ENCODE measurements at places on chromosomes 1 and 21. TPM values are rescaled to one million over a fixed set of nuclear protein-coding genes. Genes with fewer than 3 reads are reported as not detected.

Gene PRELP
- 2.2 TPM for polyA plus RNA-seq

Gene RAD54L
- polyA plus RNA-seq: 6.5 TPM

Gene LCE1E
- not detected for polyA plus RNA-seq

Gene LDLRAD2
- polyA plus RNA-seq: 2.6 TPM

Gene TPRG1L
- 33.7 TPM for polyA plus RNA-seq

Gene PIAS3
- 11.8 TPM for polyA plus RNA-seq

Gene MAP10
- polyA plus RNA-seq: 1.4 TPM

Gene PLA2G2F
- polyA plus RNA-seq: not detected

Gene DCDC2B
- not detected for polyA plus RNA-seq

Gene GPR37L1
- not detected for polyA plus RNA-seq

Gene FCRL4
- polyA plus RNA-seq: not detected

Gene AKR7A3
- polyA plus RNA-seq: 148 TPM

Gene OLIG2
- not detected for polyA plus RNA-seq

Gene VWA5B1
- polyA plus RNA-seq: not detected

Gene COL24A1
- not detected for polyA plus RNA-seq

Gene DEPDC1
- 1.00 TPM for polyA plus RNA-seq

Gene FAM110D
- 1.4 TPM for polyA plus RNA-seq

Gene PADI2
- polyA plus RNA-seq: 0.31 TPM

Gene SHE
- polyA plus RNA-seq: 4.0 TPM

Gene ERO1B
- 23.2 TPM for polyA plus RNA-seq

Gene CRB1
- 0.08 TPM for polyA plus RNA-seq

Gene TNFRSF8
- 2.1 TPM for polyA plus RNA-seq

Gene SERTAD4
- 0.46 TPM for polyA plus RNA-seq

Gene CYP4Z1
- not detected for polyA plus RNA-seq

Gene HTR6
- polyA plus RNA-seq: not detected

Gene EPHB2
- polyA plus RNA-seq: 0.13 TPM

Gene ARMH1
- polyA plus RNA-seq: 4.4 TPM

Gene LCE3E
- 0.65 TPM for polyA plus RNA-seq

Gene SON
- polyA plus RNA-seq: 31.8 TPM

Gene NPHS2
- polyA plus RNA-seq: not detected
